ENCODE measurements at places on chromosomes 4 and X.

GRCh38 chrX:7059214-7059838 lies 88.2 kb upstream of the STS start:
- DNase-seq = no peak

- peak; percentile 21 for DNase-seq
These were observed 871 bp upstream of the HPGD start for GRCh38 chr4:174523025-174523693.

GRCh38 chr4:153409412-153409811 lies 56.7 kb upstream of the TMEM131L start:
- DNase-seq = peak; percentile 71

DNA sequence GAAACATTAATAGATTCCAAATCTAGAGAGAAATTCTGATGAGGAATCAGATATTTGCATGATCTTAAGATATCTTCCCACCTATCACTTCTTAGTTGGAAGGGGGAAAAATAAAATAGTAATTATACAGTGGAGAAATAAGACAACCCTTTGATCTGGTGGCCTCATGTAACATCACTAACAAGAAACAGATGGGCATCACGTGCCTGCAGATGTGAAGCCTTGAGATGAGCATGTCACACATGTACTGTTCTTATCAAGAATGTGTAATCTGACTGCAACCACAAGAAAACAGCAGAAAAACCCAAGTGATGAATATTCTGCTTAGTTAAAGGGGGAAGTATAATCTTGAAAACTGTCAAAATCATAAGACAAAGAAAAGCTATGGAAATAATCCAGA lies 31.4 kb upstream of the NKX6-1 start:
- DNase-seq = peak; percentile 5

DNA sequence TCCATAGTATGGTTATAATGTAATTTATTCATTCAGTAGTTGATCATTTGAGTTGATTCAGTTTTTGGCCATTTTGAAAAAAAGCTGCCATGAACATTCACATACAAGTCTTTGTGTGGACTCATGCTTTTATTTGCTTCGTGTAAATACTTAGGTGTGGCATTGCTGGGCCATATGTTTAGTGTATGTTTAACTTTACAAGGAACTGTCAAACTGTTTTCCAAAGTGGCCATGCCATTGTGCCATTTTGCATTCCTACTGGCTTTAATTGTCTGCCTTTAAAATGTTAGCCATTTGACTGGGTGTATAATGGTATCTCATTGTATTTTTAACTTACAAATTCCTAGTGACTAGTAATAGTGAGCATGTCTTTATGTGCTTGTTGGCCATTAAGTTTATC lies 8.8 kb downstream of the MTM1 start:
- no peak for DNase-seq
